ENCODE measurements at places on chromosomes 3 and 15.

DNA sequence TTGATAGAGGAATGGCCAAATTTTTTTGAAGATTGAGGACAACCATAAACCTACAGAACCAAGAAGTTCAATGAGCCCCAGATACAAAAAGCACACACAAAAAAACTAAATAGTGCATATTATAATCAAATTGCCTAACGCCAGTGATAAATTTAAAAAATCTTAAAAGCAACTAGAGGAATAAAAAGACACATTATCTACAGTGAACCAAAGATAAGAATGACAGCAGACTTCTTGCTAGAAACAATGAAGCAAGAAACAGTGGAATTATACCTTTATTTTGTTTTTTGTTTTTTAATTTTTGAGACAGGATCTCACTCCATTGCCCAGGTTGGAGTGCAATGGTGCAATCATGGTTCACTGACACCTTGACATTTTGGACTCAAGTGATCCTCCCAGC is 9.9 kb upstream of the SAMD7 start:
- no peak for DNase-seq

DNA sequence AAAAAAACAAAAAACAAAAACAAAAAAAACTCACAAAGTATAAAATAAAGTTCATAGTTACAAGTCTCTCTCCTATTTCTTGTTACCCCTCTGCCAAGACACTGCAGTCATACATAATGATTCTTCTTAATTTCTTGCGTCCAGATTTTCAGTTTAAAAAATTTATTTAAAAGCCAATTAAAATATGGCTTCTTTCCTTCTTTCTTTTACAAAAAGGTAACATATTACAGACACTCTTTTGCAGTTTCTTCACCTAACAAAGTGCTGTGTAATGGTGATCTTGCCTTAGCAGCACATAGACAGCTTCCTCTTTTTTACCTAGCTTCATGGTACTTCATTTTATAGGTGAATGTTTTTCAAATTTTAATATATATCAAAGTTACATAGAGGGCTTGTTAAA is 136.1 kb upstream of the SGO1 start:
- no peak for DNase-seq

- no peak for DNase-seq
Measured at GRCh38 chr3:101091489-101091888, 98.3 kb upstream of the ABI3BP start.

DNA sequence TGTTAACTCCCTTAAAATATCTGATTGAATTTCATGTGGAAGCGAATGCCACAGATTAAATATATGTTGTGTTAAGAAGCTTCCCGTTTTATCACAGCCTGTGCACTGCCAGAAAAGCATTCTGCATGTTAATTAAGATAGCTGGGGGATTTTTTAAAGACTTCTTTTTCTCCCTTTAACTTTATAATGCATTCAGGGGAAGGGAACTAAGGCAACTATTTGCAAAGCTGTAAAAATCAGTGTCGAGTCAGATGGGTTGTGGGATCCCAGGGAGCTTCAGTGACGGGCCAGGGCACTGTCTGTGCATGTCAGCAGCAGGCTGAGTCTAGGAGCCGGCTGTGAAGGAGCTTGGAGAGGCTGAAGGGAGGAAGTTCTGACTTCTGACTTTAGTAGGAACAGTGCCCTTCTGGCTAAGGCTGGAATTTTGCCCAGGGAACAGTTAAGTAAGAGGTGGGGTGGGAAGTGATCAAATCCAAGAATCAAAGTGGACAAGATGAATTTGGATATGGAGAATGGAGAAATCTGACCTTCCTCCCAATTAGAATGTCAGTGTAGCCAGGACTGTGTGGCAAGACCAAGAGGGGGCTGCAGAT is 77.7 kb downstream of the ABHD5 start:
- DNase-seq, result no peak

GRCh38 chr3:85594676-85595075 is 635.9 kb downstream of the CADM2 start:
- DNase-seq, result no peak

GRCh38 chr15:78339559-78339958 is 594 bp upstream of the CRABP1 start:
- no peak for DNase-seq

GRCh38 chr15:91414124-91414523 is 314.1 kb downstream of the SV2B start:
- no peak for DNase-seq

DNA sequence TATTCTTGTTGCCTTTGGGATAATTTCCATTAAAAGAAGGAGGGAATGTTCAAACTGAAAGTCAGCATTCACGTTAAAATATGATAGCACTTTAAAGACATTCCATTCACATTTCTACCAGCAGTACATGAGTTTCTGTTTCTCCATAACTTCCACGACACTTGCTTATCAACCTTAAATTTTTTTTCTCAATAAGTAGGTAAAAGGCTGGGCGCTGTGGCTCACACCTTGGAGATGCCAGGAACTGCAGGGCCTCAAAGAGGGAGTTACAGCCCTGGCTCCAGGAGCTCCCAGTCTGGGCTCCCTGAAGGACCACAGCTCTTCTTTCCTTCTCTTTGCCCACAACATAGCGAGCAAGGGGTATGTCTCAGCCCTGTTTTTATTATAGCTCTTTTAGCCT is 42.9 kb upstream of the PRR23C start:
- no peak for DNase-seq

DNA sequence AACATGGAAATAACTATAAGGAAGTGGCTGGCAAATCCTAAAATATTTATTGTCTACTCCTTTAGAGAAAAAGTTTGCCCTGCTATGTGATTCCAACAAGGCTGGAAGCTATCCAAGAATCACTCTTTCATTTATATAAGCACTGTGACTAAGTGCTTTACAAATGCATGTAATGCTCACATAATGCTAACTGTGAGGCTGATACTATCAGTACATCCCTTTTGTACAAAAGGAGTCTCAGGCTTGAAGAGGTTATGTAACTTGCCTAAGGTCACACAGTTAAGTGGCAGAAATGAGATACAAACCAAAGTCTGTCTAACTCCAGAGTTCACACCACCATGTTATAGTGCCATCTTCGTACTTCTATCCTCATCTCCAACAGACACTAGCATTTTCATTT is 17.0 kb downstream of the TOPBP1 start:
- DNase-seq, result no peak

DNA sequence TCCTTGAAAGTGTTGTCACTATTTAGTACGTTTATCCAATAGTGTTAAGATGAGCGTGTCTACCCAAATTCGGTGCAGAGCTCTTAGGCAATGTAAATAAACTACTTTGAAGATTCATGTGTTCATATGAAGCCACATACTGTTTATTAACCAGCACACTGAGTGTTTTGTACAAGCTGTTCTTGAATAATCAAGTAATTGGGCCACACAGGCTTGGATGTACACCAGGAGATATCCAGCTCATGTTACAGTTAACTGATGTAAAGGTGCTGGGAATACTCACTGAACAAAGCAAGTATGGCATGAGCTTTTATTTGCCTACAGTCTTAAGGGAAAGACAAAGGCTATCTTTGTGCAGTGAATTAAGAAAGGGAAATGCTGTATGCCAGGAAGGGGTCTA is 632 bp upstream of the DHX36 start:
- DNase-seq, result no peak

DNA sequence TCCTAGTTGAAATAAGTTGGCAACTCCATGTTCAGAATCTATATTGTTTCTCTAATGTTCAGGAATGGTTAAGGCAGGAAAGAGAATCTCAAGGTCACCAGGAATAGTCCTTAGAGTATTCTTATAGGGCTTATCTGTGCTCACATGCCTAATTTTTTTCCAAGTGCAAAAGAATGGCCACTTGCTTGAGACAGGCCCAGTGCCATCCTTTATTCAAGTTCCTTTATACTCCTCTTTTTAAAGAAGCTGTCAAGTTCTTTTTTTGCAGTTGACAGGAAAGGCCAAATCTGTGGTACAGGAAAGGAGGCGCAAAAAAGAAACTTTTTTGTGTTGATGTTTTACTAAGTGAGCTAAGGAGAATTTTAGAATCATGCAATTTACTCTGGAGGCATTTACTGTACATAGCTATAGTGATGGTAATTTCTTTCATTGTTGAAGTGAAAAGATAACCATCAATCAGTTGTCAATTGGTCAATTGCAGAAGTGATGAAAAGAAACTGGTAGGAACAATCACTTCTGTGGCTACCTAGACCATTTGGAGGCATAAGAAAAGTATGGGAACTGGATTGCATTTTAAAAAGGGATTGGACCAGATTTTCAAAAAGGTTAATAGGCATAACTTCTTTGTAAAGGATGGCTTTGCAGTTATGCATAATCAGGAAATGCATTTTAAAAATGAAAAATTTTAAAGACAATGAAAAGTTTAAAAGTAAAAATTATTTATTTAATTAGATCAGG is 102.5 kb upstream of the SOX2 start:
- no peak for DNase-seq

DNA sequence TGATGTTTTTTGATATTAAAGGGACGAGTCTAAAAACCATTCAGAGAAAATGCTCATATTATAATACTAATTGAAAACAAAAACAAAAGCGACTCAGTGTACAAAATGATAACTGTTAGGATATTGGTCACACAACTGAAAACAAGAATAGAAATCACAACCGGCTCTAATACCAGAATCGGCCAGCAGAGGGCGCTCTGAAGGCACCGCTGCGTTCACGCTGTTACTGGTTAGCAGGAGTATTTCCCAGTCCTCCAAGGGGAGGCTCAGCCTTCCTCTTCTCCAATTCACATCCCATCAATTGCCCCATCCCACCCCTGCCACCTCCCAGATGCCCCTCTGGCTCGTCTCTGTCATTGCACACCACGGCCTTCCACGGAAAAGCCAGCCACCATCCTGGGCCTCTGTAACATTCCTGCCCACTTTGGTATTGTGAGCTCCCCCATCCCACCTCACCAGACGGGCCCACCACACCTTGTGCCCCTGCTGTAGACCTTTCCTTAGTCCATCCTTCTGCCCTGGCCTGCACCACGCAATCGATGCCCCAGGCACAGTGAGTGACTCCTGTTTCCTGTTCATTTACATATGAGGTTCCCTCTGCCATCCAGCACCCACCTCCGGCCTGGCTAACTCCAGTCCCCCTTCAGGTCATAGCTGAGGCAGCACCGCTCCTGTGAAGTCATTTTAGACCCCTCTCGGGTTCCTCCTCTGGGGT is 8.5 kb downstream of the FAM107A start:
- peak; percentile 9 for DNase-seq

DNA sequence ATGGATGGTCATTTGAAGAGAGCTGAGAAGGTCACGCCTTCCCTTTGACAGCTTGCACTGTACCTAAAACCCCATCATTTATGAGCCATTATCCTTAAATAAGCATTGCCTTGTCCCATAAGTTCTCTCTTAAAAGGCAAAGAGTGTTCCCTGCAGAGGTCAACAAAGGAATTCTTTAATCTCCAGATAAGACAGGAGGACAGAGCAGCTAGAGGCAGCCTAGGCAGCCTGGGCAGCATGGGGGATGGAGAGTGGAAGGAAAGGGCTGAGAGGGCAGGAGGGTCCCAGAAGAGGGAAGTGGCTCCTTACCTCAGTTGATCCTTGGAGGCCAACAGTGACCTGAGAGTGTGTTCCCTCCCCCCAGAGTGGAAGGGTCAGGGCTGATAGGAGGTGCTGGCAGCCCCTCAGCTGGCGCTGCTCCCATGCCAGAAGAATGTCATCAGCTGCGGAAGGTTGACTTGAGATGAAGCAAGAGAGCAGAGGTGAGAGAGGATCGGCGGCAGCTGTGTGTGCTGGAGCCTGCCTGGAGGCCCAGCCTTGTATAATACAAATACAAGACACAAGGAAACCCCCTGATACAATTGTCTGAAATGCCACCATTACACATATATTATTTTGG is 12.8 kb downstream of the KBTBD13 start:
- DNase-seq, result no peak

GRCh38 chr3:12730506-12731242 is 28.4 kb downstream of the TMEM40 start:
- DNase-seq, result no peak

DNA sequence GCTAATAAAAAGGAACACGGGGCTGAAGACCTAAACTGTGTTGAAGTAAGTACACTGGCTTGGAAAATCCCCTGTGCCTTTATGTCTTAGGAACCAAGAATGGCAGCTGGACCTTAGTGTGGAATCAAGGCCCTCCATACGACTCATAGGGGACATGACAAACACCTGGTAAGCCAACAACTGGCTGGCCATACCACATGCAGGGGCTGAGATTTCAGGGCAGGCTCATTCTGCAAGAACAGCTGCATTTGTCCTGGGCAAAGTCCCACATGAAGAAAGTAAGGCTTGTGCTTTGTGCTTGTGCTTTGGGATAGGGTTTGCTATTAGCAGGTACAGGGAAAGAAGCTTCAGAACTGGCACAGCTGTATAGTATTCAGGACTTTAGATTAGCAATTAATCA is 18.0 kb downstream of the ETV5 start:
- no peak for DNase-seq

GRCh38 chr3:121739902-121740301 is 9.6 kb downstream of the GOLGB1 start:
- DNase-seq, result no peak

GRCh38 chr3:117793622-117794265 is 1084.2 kb downstream of the TUSC7 start:
- no peak for DNase-seq

- no peak for DNase-seq
Measured at GRCh38 chr3:99972380-99973104, 141.8 kb downstream of the FILIP1L start.

GRCh38 chr3:37707428-37708372 is 154.0 kb upstream of the CTDSPL start:
- DNase-seq, result no peak

GRCh38 chr15:69755551-69756310 is 303.1 kb downstream of the RPLP1 start:
- DNase-seq, result no peak

DNA sequence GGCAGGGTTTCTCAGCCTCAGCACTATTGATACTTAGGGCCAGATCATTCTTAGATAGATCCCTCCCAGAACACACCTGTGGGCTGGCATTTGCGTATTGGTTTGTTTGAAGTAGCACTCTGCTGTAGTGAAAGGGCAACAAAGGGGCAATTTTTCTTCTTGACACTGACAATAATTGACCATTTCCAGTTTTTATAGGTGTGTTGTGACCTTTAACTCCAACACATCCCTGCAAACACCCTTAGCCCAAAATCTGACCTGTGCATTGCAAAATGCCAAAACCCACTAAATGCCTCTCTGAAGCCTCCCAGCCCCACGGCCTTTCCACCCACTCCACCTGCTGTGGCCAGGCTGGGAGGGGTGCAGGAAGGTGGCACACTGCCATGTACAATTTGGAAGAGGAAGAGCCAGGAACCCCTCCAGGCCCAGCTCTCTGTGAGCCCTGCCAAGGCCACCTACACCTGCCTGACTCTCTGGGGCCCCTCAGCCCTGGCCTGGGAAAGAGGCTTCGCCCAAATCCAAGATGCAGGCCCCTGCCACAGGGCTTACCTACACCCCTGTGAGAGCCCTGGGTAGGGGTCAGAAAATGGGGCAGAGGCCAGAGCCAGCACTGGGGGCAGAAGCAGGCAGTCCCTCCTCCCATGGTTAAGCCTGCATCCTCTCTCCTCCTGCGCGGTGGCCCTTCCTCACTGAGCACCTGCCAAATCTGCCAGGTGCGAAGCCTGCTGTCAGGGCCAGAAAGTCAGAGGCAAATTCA is 9.6 kb upstream of the CYP11A1 start:
- no peak for DNase-seq
